T follicular helper cell (primary cell): ENCODE measurements at places on chromosomes 12 and 14.

DNA sequence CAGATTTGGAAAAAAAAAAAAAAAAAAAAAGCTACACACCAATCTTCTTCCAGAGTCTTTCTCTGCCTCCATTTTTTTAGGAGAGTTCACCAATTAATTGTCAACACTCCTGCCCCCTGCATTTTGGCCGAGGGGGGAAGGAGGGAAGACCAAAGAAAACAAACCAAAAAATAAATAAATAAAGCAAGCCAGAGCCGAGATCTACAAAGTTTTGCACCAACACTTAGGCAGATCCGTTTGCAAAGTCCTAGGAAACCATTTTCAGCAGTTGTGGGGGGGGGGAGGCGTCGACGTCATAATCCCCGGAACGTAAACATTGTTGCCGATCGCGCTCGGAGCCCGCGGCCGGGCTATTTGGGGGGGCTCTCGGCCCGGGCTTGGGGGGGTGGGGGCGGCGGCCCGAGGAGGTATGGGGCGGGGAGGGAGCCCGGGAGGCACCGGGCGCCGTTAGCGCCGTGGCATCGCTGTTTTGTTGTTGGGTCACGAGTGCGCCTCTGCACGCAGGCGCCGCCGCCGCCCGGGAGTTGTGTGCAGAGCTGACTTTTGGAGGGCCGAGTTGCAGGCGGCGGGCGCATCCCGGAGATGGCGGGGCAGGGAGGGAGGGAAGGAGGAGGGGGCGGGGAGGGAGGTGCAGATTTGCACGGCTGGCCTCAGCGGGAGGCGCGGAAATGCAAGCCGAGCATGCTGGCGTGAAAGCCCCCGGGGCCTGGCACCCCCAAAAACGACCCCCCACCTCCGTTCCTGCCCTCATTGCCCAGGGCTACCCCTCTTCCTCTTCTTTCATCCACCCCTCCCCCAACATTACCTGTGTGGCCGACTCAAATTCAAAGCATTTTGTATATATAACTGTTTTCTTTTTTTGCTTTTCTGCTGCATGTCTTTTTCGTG is 598 bp downstream of the KDM2B start:
- DNase-seq, result peak; percentile 71

- DNase-seq, result no peak
Observed at GRCh38 chr14:95409477-95410272, 90.0 kb upstream of the CLMN start.

DNA sequence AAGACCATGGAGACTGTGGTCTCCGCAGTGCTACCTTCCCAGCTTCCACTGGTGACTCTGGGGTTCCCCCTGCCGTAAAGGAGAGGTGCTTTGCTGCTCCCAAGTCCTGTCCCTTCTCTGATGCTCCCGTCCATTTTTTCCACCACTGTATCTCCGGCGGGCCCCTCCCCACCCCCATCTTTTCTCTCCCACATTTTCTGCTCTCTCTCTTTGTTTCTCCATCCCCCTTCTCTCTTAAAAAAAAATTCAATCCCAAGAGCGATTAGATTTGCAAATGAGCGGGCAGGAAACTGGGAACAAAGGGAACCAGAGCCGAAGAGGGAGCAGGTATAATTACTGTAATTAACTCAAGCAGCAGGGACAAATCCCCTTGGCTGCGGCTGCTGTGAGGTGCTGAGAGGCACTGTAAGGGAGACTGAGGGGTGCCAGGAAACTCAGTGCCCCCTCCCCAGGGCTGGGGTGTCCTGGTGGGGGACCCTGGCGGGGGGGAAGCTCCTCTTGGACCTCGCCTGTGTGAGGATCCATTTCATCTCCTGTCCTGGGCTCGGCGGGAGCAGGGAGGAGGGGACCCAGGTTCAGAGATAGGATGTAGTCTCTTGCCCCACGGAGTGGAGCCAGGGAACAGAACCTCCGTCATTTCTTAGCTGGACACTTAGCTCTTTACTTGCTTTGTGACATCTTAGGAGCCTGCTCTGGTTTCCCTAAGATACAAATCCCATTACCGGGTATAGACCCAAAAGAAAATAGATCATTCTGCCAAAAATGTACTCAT is 140.4 kb upstream of the NRXN3 start:
- DNase-seq, result no peak

DNA sequence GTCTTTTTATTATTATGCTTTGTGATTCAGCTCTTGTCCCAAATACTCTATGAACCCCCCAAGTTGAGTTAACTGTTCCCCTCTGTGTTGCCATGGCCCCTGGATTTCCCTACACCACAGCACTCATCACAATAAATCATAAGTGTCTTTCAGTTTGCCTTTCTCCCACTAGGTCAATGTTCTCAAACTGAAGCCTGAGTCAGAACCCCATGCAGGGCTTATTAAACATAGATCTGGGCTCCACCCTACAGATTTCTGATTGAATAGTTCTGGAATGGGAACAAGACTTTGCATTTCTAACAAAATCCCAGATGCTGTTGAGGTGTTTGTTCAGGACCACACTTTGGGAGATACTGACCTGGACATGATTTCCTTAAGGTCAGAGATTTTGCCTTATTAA is 199.4 kb downstream of the TBX5 start:
- no peak for DNase-seq

GRCh38 chr12:124842073-124842749 is 21.5 kb downstream of the SCARB1 start:
- no peak for DNase-seq

- peak; percentile 62 for DNase-seq
Observed at GRCh38 chr12:6946033-6946919, 2.5 kb downstream of the C12orf57 start.

DNA sequence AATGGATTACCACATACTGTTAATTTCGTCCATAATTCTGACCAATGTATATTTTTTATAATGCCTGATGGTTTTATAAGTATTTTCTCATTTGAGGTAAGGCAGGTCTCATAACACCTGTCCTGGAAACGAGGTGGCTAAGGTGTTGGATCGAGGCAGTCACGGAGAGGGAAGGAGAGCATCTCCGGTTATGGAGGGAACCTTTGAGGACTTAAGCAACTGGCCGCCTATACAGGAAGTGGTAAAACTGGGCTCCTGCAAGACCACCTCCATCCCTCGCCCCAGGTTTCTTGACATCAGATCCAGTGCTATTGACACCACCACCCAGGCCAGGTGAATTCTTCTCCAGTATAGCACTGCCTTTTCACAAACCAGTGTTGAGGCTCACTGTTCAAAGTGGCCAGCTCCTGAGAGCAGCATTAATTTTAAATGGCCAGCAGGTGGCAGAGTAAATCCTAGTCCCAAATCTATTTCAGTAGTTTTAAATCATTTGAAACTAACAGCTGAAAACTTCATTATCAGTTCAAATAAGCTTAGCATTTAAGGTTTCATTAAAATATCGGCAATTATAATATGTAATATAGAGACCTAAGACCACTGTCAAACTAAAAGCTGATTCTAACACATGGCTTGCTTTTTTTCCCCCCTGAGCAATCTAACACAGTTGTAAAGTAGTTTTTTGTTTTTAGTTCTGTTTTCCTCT is 100.8 kb downstream of the PPM1A start:
- DNase-seq, result no peak

GRCh38 chr12:104352106-104352713 is 48.7 kb downstream of the EID3 start:
- no peak for DNase-seq

GRCh38 chr12:124655698-124656516 is 88.5 kb upstream of the NCOR2 start:
- no peak for DNase-seq

DNA sequence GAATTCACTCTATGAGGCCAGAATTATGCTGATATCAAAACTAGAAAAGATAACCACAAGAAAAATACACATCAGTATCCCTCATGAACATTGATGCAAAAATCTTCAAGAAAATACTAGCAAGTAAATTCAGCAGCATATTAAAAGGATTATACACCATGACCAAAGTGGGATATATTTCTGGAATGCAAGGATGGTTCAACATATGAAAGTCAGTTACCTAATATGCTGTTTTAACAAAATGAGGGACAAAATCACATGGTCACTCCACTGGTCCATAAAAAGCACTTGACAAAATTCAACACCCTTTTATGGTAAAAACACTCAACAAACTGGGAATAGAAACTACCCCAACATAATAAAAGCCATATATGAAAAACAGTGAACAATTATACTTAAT is 40.3 kb downstream of the TECPR2 start:
- no peak for DNase-seq

- no peak for DNase-seq
Observed at GRCh38 chr14:33430414-33431035, 491.8 kb downstream of the NPAS3 start.

DNA sequence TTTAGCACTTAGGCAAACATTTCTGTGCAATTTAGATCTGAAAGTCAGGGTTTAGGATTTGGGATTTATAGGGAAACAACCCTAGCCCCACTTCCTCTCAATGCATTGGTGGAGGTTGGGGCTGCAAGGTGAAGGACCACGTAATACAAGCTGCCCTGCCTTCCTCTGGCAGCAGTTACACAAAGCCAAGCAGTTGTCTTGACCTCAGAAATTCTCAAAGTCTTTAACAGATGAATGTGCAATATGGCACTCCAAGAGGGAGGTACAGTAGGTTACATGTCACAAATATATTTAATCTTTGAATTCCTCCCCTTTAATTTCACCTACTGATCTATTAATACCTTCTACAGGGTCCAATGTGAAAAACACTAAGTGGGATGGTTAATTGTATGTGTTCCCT is 23.9 kb downstream of the IFNG-AS1 start:
- no peak for DNase-seq

DNA sequence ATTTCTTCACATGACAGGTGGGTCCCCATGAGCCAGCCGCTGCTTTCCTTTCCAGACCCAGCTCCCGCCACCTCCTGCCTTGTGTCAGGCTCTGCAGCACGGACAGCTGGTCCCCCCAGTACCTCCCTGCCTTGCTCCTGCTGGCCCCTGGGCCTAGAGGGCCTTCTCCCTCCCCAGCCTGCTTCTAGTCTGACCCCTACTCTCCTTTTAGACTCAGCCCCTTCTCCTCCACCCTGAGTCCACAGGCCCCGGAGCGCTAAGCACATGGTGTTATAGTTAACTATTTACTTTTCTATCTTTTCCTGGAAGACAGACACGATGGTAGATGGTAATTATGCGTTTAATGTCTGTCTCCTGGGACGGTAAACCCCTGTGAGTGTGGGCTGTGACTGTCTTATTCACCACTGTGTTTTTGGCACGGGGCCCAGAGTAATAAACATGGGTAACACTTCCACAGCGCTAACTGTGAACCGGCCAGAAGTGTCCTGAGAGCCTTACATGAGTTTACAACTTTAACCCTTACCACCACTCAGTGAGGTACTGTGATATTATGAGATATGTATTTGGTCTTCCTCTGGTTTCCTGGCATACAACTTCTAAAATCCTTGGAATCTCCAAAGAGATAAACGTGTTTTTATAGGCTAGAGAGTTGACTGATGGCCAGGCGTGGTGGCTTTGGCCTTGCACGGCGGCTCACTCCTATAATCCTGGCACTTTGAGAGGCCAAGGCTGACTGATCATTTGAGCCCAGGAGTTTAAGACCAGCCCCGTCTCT is 41.2 kb downstream of the DGLUCY start:
- no peak for DNase-seq

DNA sequence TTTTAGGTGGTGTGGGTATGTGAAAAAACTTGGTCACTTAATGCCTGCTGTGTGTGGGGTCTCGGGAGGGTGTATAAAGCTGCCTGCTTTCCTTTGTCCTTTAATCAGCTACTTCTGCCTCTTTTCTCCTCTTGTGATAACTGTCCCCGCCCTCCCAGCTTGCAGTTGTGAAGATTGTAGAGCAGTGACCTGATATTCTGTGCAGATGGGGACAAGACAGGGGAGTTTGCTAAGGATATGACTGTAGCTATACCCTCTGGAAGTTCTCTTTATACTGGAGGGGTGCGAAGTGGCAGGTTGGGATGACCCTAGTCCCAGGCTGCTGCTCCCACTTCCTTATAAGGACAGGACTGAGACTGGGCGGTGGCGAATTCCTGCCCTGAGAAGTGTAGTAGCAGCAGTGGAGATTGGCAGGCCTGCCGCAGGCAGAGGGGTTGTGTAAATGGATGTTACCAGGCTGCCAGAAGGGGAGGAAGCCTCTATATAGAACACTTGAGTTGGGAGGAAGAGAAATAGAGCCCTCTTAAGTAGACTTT is 835 bp downstream of the MYL6 start:
- no peak for DNase-seq

DNA sequence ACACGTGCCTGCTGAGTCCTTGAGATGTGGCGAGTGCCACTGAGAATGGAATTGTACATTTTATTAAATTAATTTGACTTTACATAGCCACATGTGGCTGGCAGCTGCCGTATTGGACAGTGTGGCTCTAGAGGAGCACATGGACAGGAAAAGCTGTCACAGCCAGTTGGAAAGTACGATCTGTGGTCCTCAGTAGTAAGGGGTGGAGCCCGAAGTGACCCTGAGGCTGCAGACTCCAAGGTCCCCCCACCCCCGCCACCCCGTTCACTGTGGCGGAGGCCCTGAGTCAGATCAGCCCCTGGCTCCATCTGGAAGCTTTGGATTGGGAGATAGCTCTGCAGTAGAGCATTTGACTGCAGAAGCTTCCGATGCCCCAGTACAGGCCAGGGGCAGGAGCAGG is 25.8 kb upstream of the BEGAIN start:
- no peak for DNase-seq

GRCh38 chr14:68959035-68959434 is 20.1 kb downstream of the ACTN1 start:
- DNase-seq, result no peak

DNA sequence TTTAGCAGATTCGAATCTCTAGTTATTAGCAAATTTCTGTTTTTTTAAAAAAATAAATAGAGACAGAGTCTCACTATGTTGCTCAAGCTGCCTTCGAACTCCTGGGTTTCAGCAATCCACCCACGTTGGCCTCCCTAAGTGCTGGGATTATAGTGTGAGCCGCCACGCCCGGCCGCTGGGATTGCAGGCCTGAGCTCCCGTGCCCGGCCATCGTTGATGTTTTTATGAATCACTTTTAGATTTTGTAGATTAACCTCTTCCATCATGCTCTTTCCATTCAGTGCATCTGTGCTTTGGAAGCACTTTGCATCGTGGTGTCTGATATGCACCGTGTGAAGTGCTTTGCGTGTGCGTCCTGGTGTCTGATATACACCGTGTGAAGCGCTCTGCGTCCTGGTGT is 20.9 kb downstream of the PGAM5 start:
- no peak for DNase-seq

DNA sequence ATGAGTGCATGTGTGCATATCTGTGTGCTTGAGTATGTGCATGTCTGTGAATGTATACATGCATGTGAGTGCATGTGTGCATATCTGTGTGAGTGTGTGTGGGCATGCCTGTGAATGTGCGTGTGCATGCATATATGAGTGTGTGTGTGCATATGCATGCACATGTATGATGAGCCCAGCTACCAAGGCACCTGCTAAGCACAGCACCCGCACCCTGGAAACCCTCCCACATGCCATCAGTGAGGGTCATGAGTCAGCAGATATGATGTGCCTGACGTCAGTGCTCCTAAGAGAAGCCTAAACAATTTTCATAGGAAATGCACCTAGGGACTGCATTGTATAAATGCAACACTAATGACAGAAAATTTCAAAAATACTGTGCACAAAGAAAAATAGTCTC is 151.1 kb downstream of the KIF26A start:
- DNase-seq, result no peak

GRCh38 chr14:78983126-78983525 is 813.0 kb downstream of the NRXN3 start:
- DNase-seq, result no peak

- peak; percentile 35 for DNase-seq
Observed at GRCh38 chr12:131608740-131609690, 101.9 kb upstream of the SFSWAP start.

GRCh38 chr14:79783041-79783440 is 428.3 kb downstream of the DIO2 start:
- DNase-seq, result no peak
